ENCODE measurements at places on chromosomes 5 and 9. TPM values are rescaled to one million over a fixed set of nuclear protein-coding genes. Genes with fewer than 3 reads are reported as not detected.

Gene STX17
- total RNA-seq = 46.0 TPM

Gene NAIP
- total RNA-seq = 10.1 TPM

Gene ABITRAM
- total RNA-seq = 9.2 TPM

Gene PAPPA
- total RNA-seq = not detected

Gene TUSC1
- total RNA-seq = not detected

Gene PIK3R1
- total RNA-seq = 86.5 TPM

Gene TTC39B
- total RNA-seq = 35.2 TPM

Gene PANK3
- 51.3 TPM for total RNA-seq

Gene CIZ1
- total RNA-seq = 152 TPM

Gene F2RL2
- not detected for total RNA-seq

Gene ANKRD20A1
- not detected for total RNA-seq

Gene DEPDC1B
- total RNA-seq = 30.0 TPM

Gene SOX30
- total RNA-seq = 0.09 TPM

Gene KYAT1
- total RNA-seq = 14.9 TPM

Gene LPAR1
- total RNA-seq = 0.14 TPM

Gene RORB
- 0.03 TPM for total RNA-seq

Gene MAST4
- total RNA-seq = 13.4 TPM

Gene FOXI1
- not detected for total RNA-seq

Gene RCL1
- 15.1 TPM for total RNA-seq

Gene EGFL7
- total RNA-seq = 1.00 TPM

Gene AUH
- total RNA-seq = 15.8 TPM

Gene TRIM7
- 2.6 TPM for total RNA-seq

Gene FYB1
- 358 TPM for total RNA-seq

Gene NIPAL4
- total RNA-seq = not detected

Gene TMEM232
- total RNA-seq = 1.4 TPM

Gene TPPP
- 0.40 TPM for total RNA-seq
